ENCODE measurements at places on chromosomes 12 and 14.
A peak's percentile ranks its signal among the peaks of the same experiment; 100 is the strongest.

DNA sequence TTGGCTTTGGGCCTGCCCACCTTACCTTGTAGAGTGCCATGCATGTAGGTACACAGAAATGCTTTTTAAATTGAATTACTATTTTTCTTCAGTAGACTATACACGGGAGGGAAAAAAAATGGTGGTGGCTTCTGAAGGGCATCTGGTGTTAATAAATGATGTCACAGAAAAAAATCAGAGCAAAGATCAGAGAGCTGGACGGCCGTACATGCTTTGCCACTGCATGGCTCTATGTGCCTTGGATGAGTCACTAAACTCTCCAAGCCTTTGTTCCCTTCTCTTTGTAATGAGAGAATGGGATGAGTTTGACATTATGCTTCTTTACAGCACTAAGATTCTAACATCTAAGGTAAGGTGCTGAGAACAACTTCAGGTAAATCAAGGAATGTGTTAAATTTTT lies 376.4 kb upstream of the DDHD1 start:
- DNase-seq = peak; percentile 21

DNA sequence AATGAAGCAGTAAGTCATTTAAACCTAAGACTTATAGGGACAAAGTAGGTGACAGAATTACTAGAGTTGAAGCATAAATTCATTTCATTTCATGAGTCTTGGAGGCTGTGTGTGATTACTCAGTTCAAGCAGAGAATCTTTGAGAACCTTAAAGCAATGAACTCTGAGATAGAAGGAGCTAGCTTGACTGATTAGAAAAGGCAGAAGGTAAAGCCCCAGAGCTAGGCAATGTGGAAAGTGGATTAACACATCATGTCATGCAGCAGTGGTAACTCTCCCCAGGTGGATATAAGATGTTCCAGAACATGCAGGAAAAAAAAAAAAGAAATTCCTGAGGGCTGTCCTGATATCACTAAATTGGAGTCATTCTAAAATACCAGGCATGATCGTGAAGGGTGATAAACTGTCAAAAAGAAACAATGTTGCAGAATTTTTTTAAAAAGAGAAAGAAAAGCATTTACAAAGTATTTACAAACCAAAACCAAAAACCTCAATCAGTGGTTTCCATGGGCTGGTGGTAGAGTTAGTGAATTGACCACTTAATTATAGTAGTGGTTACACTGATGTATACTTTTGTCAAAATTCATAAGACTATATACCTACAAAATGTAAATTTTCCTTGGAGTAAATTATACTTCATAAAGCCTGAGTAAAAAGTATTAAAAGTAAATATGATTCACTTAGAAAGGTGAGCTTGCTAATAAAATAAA lies 12.7 kb upstream of the SLC16A7 start:
- no peak for DNase-seq

DNA sequence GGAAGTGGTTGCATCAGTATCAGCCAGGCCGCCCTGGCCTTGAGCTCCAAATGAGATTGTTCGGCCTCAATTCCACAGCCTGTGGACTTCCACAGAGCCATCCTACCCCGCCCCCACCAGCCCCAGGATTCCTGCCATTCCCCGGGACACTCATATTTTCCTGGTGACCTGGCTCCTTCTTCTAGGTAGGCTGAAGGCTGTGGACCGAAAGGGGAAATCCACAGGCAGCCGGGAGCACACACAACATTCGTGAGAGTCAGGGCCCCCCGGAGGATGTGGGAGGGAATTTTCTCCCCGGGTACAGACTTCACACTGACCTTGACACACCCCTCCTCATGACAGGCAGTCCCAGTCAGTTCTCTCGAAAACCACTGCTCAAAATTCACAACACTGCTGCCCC lies 39.9 kb downstream of the RIN3 start:
- no peak for DNase-seq

DNA sequence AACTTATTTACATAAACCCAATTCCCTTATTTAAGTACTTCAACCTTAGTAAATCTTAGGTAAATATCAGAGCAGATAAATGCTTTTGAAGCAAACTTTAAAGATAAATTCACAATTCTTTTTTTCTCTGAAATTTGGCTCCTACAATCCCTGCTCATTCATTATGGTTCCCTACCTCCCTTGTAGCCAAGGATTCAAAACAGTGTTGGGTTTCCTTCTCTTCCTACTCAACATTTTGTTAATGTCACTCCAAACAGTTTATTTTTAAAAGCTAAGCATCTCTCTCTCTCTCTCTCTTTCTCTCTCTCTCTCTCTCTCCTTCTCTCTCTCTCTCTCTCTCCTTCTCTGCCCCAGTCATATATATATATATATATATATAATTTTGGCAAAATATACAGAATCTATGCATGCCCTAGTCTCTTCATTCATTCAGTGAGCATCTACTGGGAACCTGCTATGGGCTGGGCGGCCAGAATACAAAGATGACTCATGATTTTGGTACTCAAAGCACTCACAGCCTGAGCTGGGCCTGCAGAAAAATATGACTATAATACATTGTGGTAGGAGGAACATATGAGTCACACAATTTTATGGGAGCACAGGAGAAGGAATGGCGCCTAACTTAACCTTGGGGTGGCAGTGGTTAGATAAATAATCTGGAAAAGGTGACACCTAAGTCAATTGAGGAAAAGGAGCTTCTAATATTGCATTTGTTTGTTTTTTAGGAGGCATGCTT lies 123.7 kb upstream of the DHRS4 start:
- peak; percentile 81 for DNase-seq

DNA sequence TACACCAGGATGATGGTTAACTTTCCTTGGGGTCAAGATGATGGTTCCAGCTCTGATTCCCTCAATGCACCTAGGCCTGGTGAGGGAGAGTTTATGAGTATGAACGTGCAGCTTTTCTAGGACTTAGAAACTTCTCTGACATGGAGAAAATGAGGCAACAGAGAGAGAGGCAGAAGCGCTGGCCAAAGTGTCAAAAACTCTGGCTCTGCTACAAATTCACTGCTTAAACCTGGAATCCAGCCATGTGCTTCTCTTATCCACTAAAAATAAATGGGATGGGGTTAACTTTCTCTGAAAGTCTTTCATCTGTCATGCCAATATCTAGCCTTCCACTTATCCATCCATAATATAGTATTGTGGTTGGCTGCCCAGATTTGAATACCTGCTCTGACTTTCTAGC lies 568.7 kb downstream of the MED13L start:
- DNase-seq = no peak

DNA sequence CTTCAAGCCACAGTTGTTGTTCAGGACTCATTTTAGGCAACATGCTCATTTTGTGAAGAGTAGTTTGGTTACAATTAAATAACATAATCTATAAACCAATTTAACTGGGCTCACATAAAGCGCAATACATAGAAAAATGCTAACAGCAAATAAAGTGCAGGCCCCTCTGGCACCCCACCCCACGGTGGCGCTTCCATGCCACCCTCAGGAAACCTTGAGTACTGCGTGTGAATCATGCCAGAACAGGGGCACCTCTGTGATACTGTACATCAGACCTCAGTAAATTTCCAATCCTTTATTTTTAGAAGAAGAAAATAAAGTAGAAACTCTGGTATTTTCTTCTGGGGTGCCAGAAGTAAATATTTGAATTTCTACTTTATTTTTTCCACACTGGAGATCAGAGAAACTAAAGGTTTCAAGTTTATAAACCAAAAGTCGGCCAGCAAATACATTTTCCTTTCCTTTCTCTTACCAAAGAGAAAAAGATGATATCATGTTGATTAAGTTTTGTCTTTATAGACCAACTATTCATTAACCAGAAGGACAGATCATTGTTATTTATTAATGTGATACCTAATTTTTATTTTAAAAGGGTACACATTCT lies 316.8 kb downstream of the PAWR start:
- DNase-seq = peak; percentile 9

DNA sequence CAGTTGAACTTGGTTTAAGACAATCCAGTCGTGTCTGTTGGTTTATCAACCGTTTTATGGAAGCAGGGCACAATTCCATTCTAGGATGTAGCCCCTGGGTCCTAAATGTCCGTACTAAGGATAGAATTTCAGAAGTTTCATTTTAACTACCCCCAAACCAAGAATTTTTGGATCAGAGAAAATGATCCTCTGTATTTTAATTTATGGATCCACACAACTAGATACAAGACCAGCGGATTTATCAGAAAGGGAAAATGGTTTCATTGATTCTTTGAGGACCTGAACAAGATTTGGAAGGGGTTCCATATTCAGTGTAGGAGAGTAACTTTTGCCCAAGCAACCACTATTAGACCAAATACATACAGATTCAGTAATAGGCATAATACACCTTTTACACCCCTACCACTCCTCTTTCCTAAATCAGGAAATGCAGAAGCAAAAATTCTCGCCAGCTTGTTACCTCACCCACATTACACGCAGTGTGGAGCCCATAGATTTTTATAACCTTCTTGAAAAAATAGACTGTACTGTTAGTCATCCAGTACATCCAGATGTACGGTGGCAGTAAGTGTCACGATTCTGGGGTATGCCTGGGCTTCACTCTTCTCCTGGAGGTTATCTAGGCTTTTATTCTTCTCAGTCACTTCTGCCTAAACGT lies 1.4 kb upstream of the FBXL14 start:
- DNase-seq = no peak

DNA sequence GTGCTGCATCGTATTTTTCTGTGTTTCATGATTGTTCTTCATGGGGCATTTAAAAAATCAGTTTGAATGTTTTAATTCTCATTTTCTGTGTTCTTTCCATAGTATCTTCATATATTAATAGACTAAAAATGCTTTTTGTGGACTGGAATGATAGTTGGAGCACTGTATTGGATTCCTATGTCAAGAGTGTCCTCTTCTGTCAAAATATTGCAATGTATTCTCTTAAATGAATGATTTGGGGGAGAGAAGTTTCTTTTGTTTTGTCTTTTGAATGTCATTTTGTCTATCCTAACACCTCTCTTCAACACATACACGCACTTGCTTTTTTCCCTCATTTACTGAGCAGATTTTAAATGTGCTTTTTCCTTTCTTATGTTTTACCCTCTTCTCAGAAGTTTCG lies 4.7 kb upstream of the EIF2S3B start:
- no peak for DNase-seq

GRCh38 chr12:5071496-5071895 lies 27.8 kb downstream of the KCNA5 start:
- DNase-seq = no peak

- no peak for DNase-seq
Measured at GRCh38 chr12:19819231-19819630, 379.9 kb downstream of the AEBP2 start.
